ENCODE measurements at places on chromosomes 4 and X.

GRCh38 chr4:7646384-7647061 lies 211.8 kb upstream of the PSAPL1 start:
- DNase-seq = no peak

DNA sequence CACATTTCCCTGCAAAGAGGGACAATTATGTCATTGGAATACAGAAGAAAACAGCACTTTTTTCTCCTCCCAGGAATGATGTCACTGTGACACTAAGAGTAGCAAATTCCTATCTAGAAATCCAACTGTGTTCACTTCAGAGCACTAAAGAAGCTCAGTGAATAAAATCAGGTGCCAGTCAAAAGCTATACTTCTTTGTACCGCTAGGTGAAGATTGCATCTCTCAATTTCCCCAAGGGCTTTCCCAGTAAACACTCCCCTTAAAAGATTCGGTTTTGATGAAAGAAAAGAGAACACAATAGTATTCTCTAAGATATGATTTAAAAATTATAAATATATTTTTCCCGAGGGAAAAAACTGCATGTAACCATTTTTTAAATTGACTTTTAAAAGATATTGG lies 104.7 kb upstream of the MID1 start:
- no peak for DNase-seq

DNA sequence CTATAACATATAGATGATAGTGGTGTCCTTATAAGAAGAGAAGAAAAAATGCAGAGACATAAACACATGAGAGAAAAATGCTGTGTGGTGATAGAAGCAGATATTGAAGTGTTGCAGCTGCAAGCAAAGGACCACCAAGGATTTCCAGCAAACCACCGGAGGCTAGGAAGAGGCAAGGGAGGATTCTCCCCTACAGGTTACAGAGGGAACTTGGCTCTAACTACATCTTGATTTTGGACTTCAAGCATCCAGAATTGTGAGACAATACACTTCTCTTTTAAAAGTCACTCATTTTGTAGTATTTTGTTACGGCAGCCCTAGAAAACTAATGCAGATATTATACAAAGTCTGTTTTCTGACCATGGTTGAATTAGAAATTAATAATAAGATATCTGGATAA lies 30.4 kb upstream of the CHRDL1 start:
- DNase-seq = no peak

- no peak for DNase-seq
These were observed 90.0 kb downstream of the IGSF1 start for GRCh38 chrX:131199091-131199490.

GRCh38 chrX:102978594-102978993 lies 41.5 kb downstream of the RAB40AL start:
- DNase-seq = no peak

GRCh38 chr4:48470570-48470969 lies 12.6 kb upstream of the SLC10A4 start:
- no peak for DNase-seq

DNA sequence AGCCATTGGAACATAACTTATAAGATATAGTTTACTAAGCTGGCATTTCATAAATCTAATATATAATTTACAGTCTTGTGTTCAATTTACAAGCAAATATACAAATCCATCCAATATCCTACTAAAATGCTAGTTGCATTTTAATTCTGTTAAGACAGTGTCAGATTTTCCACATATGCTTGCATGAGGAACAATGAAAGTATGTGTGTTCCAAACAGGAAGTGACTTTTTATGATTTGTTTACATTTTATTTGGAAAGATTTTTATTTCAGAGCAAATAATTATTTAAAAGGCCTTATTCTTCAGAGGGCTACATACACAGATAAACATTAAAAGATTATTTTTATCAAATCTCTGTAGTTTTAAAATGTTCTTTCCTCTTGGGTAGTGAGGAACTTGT lies 130.1 kb downstream of the KLHL34 start:
- no peak for DNase-seq

DNA sequence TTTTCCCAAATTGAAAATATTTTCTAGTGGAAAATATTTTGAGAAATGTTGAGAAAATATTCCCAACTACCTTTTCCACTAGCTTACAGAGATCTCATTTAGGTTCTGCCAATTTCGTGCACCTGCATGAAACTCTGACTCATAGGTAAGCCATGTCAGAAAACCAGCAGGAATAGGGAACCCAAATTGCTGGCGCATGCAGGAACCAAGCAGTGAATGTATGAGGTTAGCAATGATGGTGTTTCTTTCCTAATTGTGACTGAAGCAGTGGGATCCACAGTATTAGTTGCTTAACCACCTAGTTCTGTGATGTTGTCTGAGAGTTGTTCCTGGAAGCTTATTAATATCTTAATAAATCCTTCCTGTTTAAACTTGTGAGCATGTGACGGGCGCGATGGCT lies 381.0 kb upstream of the TRAM1L1 start:
- DNase-seq = no peak

GRCh38 chr4:122851568-122851967 lies 24.9 kb downstream of the FGF2 start:
- no peak for DNase-seq

DNA sequence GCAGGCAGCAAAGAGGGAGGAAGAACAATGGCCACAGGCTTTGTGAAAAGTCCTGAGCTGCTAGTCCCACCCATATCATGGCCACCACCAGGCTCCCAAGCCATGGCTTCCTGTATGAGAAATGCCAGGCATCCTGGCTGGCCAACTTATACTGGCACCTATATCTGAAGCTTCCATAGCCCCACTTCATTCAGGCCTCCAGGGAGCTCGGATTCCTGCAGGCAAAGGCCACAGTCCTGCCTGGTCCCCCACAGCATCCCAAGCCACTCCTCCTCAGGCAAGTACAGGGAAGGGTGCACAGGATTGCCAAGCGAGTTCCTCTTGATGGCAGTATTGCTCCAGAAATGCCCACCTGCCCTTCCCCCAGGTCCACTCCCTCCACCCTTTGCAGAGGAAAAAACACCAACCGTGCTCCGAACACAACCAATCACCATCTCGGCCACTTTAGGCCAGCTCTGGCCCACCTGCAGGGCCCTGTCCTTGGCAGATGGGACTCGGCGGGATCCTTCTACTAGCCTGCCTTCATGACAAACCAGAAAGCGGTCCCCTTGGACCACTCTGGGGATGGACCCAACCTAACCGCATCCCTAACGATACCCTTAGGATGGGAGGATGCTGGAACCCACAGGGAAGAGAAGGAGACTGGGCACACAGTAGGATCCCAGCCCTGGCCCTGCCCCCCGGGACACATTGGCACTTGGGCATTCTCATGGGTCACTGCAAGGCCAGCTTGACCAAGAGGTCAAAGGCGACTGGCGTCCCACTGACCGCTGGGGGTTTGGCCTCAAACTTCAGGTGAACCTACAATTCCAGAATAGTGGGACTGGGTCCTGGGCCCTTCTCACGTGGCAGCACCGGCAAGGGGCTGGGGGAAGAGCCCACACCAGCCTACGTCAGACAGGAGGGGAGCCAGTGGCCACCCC lies 220.4 kb upstream of the AGTR2 start:
- no peak for DNase-seq

DNA sequence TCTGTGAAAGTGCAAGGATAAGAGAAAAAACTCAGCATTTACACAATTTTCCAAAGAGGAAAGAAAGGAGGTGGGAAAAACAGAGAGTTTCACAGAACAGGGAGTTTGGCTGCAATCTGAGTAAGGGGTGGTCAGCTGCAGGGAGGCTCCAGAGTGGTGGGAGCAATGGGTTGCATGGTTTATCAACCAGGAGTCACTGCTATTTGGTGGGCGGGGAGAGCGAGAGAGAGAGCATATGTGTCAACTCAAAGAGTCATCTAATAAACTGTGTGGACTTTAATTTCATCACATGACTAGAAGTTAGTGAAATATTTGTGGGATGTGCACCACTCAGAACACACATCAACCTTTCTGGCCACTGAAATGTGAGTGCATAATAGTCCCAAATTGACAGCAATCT lies 94.6 kb downstream of the FAM13A start:
- DNase-seq = no peak
